ENCODE measurements at places on chromosomes 2 and 18. TPM values are rescaled to one million over a fixed set of nuclear protein-coding genes. Genes with fewer than 3 reads are reported as not detected.

- DNase-seq: no peak
Observed at GRCh38 chr2:9473308-9473984, 905 bp upstream of the IAH1 start.

DNA sequence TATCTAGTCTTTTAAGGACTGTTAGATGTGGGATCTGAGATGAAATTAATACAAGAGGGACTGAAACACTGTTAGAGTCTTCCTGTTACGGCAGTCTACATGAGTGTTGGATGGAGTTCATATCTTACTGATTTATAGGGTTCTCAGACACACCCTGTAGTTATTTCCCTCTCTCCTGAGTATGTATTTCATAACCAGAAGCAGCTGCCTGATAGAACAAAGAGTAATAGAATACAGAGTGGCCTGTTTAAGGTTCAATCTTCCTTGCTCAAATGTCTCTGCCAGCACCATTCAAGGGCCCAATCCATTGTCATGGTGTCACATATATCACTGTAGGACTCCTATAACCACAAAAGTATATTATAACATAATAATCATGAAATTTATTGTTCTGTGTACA, 1229.1 kb upstream of the ACVR2A start:
- DNase-seq: no peak

- no peak for DNase-seq
Observed at GRCh38 chr2:171522052-171522787, at the start of gene CYBRD1. Gene CYBRD1 (plus strand): TSS chr2:171522474. CDS start chr2:171522546, 72 bp downstream.

DNA sequence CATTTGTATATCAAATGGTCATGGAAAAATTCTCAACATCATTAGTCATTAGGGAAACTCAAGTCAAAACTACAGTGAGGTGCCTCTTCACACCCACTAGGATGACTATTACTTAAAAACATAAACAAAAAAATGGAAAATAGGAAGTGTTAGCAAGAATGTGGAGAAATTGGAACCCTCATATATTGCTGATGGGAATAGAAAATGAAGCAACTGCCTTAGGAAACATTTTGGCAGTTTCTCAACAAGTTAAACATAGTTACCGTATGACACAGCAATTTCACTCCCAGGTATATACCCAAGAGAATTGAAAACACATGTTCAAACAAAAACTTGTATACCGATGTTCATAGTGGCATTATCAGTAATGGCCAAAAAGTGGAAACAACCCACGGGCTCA, 18.1 kb upstream of the CYP26B1 start:
- DNase-seq: no peak

DNA sequence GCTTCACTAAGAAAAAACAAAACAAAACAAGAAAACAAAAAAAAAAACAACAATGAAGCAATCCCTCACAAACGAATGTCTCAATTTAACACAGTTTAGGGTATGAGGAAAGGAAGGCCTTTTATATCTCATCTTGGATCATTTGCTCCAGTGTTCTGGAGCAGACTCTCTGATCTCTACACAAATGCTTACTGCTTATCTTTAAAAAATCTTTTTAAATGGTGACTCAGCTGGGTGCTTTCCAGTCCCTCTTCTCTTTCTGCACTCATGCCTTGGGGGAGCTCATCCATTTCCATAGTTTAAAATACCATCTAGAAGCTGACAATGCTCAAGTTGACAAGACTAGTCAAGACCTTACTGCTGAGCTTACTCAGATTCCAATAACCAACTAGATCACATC, 56.2 kb downstream of the ETAA1 start:
- DNase-seq: peak; percentile 6

Gene MREG
- 1.7 TPM for polyA plus RNA-seq
